Progenitor cell of endocrine pancreas (in vitro differentiated cells): ENCODE measurements at places on chromosomes 1 and 21.

DNA sequence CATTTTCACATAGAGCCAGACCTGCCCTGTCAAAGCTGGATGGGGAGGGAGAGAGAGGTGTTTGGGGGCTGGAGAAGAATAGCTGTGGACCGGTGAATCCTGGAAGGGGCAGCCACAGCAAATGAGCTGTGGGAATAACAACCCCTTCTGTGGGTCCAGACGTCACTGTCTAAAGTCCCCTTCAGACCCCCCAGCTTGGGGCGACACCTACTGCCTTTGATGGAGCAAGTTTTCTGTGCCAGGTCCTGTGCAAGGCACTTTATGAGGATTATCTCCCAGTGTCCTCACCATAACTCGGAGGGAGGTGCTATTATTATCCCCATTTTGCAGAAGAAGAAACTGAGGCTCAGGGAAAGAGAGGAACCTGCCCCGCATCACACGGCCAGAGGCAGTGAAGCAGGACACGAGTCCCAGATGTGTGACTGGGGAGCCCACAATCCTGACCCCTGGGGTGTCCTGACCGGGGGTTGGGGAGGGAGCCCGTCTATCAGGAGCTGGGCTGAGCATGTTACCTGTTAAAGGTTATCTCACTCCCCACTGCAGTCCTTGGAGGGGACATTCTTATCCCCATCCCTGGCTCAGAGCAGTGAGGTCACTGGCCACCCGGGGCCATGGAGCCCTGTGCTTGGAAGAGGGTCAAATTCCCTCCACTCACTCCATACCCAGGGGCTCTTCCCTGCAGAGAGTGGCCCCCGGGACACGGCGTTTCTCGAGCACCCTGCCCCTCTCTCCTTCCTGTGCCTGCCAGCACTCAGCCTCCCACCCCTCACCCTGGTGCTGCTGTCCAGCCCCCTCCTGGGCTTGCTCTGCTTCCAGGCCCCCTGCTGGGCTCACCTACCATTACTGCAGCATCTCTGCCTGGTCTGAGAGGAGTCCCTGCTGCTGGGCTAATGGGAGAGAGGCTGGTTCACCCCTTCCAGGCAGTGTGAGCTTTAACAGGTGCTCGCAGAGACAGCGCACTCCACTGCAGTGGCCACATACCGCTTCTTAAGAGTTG, 132.9 kb downstream of the PTPRU start:
- H3K27me3 ChIP-seq: peaks cover 32% of the 10 kb centered on the region
- H3K4me1 ChIP-seq: no peaks in the 10 kb centered on the region
- no peaks in the 10 kb centered on the region for H3K36me3 ChIP-seq
- no peak overlapping the region for H3K4me3 ChIP-seq

GRCh38 chr21:46227811-46228344, 696 bp downstream of the LSS start:
- H3K4me1 ChIP-seq: peaks cover 33% of the 10 kb centered on the region
- no peaks in the 10 kb centered on the region for H3K27me3 ChIP-seq
- H3K36me3 ChIP-seq: peaks cover 31% of the 10 kb centered on the region
- peak overlapping the region; percentile 74 for H3K27ac ChIP-seq
- no peak for DNase-seq
- H3K4me3 ChIP-seq: peak overlapping the region; percentile 79

- no peaks in the 10 kb centered on the region for H3K36me3 ChIP-seq
- H3K4me3 ChIP-seq: no peak overlapping the region
- H3K4me1 ChIP-seq: peaks cover 6% of the 10 kb centered on the region
- H3K27ac ChIP-seq: no peak overlapping the region
- no peak for DNase-seq
Observed at GRCh38 chr1:192600275-192600674, 24.7 kb downstream of the RGS1 start.

DNA sequence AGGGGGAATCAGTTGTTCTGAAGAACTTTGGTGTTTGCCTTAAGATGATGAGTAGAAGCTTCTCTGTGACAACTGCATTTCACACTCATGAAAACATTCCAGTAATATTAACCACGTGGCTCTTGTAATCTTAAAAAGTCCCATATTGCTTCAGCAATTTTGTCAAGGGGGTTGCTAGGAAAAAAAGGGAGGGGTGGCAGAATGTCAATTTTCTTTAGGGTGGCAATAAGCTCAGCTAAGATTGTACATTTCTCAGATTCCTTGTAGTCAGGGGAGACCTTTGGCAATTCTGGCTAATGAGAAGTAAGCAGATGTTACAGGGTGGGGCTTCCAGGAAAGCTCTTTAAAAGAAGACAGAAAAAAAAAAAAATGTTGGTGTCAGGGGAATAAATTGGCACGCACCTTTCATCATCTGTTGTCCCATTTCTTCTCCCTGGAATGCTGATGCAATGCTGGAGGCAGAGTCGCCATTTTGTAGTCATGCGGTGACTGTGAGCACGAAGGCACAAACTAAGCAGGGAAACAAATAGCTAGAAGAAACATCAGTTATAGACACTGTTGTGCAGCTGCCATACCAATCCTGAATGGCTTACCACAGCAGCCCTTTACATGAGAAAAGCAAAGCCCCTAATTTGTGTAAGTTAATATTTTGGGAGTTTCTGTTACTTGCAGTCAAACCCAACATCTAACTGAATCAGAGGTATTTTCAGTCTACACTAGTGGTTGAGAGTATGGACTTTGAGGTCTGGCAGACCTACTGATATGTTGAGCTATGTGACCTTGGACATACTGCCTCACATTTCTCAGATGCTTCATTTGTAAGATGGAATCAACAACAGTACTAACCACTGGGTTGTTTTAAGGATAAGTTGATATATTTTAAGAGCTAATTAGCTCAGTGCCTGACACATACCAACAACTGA, 56.1 kb upstream of the MRPS6 start:
- H3K27ac ChIP-seq: no peak overlapping the region
- no peak overlapping the region for H3K4me3 ChIP-seq
- peaks cover 11% of the 10 kb centered on the region for H3K4me1 ChIP-seq

GRCh38 chr1:47873337-47873736, 123.8 kb downstream of the TRABD2B start:
- H3K27ac ChIP-seq: no peak overlapping the region
- no peaks in the 10 kb centered on the region for H3K27me3 ChIP-seq
- peaks cover 50% of the 10 kb centered on the region for H3K4me1 ChIP-seq
- no peak overlapping the region for H3K4me3 ChIP-seq
- DNase-seq: no peak

DNA sequence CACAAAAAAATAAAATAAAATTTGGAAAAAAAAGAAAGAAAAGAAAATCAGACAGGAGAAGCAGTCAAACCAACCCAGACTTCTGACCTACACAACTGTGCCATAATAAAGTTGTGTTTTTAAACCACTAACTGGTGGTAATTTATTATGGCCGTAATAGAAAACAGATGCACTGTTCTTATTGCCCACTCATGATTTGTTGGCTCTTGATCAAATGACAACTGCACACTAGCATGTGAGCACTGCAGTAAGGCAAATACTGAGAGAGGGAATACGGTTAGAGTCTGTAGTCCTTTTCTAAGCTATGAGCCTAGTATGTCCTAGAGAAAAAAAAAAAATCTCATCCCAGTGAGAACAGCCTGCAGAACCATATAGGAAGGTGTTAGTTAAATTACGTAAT, 61.2 kb upstream of the TNR start:
- no peaks in the 10 kb centered on the region for H3K36me3 ChIP-seq
- DNase-seq: no peak
- no peak overlapping the region for H3K27ac ChIP-seq
- peaks cover 22% of the 10 kb centered on the region for H3K4me1 ChIP-seq
- no peak overlapping the region for H3K4me3 ChIP-seq

DNA sequence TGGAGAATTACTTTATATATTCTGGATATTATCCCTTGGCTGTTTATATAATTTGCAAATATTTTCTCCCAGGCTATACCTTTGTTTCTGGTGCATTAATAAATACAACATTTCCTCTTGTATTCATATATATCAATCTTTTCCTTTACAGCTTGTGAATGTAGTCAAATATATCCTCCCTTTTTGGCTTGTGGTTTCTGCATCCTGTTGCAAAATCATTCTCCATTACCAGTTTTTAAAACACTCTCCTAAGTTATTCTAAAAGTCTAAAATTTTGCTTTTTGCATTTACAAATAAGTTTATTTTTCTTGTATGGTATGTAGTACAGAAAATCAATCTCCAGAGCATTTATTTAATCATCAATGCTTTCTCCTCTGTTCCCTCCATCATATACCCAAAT, 909.4 kb downstream of the ADGRL2 start:
- no peaks in the 10 kb centered on the region for H3K36me3 ChIP-seq
- H3K27ac ChIP-seq: no peak overlapping the region
- H3K4me1 ChIP-seq: peaks cover 3% of the 10 kb centered on the region
- H3K27me3 ChIP-seq: no peaks in the 10 kb centered on the region
- no peak overlapping the region for H3K4me3 ChIP-seq
- DNase-seq: no peak
